Mammary microvascular endothelial cell (primary cell): ENCODE measurements at places on chromosomes 2 and 18. TPM values are rescaled to one million over a fixed set of nuclear protein-coding genes. Genes with fewer than 3 reads are reported as not detected.

RBFA gene
- total RNA-seq, result 37.7 and 45.3 TPM in 2 replicates

IL1F10 gene
- not detected in 2 replicates for total RNA-seq

DNAJC5G gene
- not detected in 2 replicates for total RNA-seq

SGO2 gene
- 15.5 and 18.2 TPM in 2 replicates for total RNA-seq

ERFE gene
- total RNA-seq, result 1.3 and 1.5 TPM in 2 replicates

TWIST2 gene
- total RNA-seq, result 0.10 and 0.20 TPM in 2 replicates

TEKT4 gene
- total RNA-seq, result not detected in 2 replicates

GREB1L gene
- 0.07 and 3.1 TPM in 2 replicates for total RNA-seq

SLC19A3 gene
- not detected in 2 replicates for total RNA-seq

ZNF804A gene
- total RNA-seq, result not detected in 2 replicates

DSC3 gene
- 0.10 and 0.13 TPM in 2 replicates for total RNA-seq

KLHL14 gene
- total RNA-seq, result 0.25 TPM in 1 of 2 replicates, not detected in the other

CD8B gene
- total RNA-seq, result not detected in 2 replicates

INHA gene
- total RNA-seq, result not detected in 2 replicates

POU3F3 gene
- total RNA-seq, result not detected in 2 replicates

TACR1 gene
- total RNA-seq, result not detected in 2 replicates

NPHP1 gene
- total RNA-seq, result 2.5 and 5.7 TPM in 2 replicates

UGT1A5 gene
- total RNA-seq, result not detected in 2 replicates

C2orf78 gene
- total RNA-seq, result not detected in 2 replicates

RGPD3 gene
- total RNA-seq, result 0.10 and 0.13 TPM in 2 replicates

UPP2 gene
- not detected in 2 replicates for total RNA-seq

FAM237A gene
- total RNA-seq, result not detected in 2 replicates

UGT1A4 gene
- not detected in 2 replicates for total RNA-seq

ZSWIM2 gene
- not detected in 2 replicates for total RNA-seq

MFSD2B gene
- 0.20 and 0.59 TPM in 2 replicates for total RNA-seq

ABCA12 gene
- 0.05 TPM in 1 of 2 replicates, not detected in the other for total RNA-seq

CXCR1 gene
- total RNA-seq, result not detected in 2 replicates

ANKRD30BL gene
- total RNA-seq, result not detected in 2 replicates

VWC2L gene
- not detected in 2 replicates for total RNA-seq

SDC1 gene
- 1.4 and 1.9 TPM in 2 replicates for total RNA-seq

CCDC68 gene
- 5.3 and 5.9 TPM in 2 replicates for total RNA-seq

BBS5 gene
- total RNA-seq, result 3.5 and 3.7 TPM in 2 replicates

CNDP1 gene
- not detected in 2 replicates for total RNA-seq

PTMA gene
- total RNA-seq, result 1,243 and 1,357 TPM in 2 replicates

CXCR4 gene
- total RNA-seq, result 17.1 and 17.2 TPM in 2 replicates

CDK5R2 gene
- total RNA-seq, result not detected in 2 replicates

RTP5 gene
- total RNA-seq, result not detected in 2 replicates

TMEFF2 gene
- not detected in 2 replicates for total RNA-seq

SPATA3 gene
- total RNA-seq, result not detected in 2 replicates

UGT1A6 gene
- not detected in 2 replicates for total RNA-seq

SPDYA gene
- total RNA-seq, result 0.05 TPM in 1 of 2 replicates, not detected in the other

FOXD4L1 gene
- 0.07 TPM in 1 of 2 replicates, not detected in the other for total RNA-seq

ALK gene
- not detected in 2 replicates for total RNA-seq

ACVR1C gene
- total RNA-seq, result not detected in 2 replicates

FSHR gene
- not detected in 2 replicates for total RNA-seq

NTSR2 gene
- not detected in 2 replicates for total RNA-seq

PLEK gene
- 0.05 TPM in 1 of 2 replicates, not detected in the other for total RNA-seq

MC4R gene
- not detected in 2 replicates for total RNA-seq

PLGLB1 gene
- total RNA-seq, result 0.07 and 0.20 TPM in 2 replicates

ESPNL gene
- total RNA-seq, result 0.10 TPM in 1 of 2 replicates, not detected in the other

PRSS56 gene
- not detected in 2 replicates for total RNA-seq

CASP10 gene
- total RNA-seq, result 28.2 and 34.0 TPM in 2 replicates

PGAP1 gene
- total RNA-seq, result 1.5 and 2.0 TPM in 2 replicates

C1QL2 gene
- not detected in 2 replicates for total RNA-seq

GKN2 gene
- 0.20 TPM in 1 of 2 replicates, not detected in the other for total RNA-seq

LANCL1 gene
- 20.4 and 24.2 TPM in 2 replicates for total RNA-seq
